ENCODE measurements at places on chromosomes 6 and 20.

DNA sequence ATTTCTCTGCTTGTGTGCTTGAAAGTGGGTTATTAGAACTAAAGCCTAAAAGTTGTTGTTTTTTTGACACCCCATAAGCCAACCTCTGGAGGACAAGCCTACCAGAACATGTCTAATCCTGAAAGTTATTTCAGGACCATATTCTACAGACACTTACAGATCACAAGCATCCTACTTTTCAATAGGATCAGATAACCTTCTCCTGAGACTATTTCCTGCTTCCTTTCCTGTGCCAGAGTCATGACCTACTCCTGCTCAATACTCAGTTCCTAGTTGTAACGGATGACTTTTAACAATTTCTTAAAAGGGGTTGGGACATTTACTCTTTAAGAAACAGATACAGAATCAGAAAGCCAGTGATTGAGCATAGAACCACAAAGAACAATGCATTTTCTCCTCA, 5.3 kb upstream of the FILIP1 start:
- DNase-seq: no peak

GRCh38 chr20:61387204-61387953, 135.3 kb downstream of the CDH4 start:
- no peak for DNase-seq

DNA sequence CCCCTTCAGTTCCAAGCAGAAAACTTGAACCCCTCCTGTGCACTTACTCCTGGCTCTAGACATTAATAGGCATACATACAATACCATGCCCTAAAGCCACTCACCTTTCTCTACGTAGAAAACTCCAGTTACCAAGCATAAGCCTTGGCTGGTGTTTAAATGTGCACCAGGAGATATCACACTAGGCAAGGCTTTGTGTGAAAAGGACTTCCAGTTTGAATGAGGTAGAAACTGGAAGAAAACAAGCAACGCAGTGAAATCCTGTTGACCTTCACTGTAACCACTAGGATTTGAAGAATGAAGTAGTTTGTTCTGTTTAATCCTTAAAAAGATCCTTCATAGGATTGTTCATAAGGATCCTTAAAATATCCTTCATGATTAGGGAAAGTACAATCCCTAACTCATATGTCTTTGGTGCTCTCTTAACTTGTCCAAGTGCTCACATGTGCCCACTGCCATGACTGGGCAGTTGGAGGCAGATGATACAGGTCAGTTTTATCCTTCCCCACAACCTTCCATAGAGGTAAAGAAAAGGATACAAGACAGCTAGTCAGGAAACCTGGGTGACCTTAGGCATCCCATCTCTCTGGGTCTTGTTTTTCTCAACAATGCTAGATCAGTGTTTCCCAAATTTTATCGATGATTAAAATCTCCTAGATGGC, 9.2 kb upstream of the SCGN start:
- no peak for DNase-seq

DNA sequence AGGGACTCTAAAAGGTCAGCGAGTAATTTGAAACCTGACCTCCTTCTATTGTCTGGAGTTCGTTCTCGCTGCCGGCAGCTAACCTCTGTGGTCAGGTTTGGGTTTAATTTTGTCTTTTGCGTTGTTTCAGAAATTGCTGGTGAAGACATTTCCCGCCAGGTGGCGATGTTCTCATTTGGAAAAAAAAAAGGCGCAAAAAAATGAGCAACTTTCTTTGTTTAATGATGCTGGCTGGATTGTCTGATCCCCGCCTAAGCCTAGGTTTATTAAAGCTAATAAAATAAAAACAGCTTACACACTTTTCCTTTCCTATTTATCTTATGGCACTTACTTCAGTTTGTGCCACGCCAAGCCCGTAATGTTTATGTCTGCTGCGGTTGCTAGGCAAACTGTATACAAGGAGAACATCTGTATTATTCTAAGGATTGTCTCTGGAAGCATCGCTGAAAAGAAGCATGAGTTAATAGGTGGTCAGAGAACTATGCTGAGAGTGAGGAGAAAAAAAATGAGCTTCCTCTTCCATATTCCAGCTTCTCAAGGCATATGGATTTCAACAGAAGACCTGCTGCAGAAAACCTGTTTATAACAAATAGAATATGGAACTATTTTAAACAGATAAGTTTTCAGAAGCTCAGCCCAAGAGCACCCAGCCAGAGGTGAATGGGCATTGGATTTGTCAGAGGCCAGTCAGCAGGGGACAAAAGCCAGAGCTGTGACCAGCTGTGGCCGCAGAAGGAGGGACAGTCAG, 205.7 kb downstream of the DOK5 start:
- DNase-seq: no peak
